ENCODE measurements at places on chromosomes 16 and 17.

GRCh38 chr17:74037320-74037719, 166.2 kb upstream of the RPL38 start:
- peak; percentile 31 for DNase-seq

DNA sequence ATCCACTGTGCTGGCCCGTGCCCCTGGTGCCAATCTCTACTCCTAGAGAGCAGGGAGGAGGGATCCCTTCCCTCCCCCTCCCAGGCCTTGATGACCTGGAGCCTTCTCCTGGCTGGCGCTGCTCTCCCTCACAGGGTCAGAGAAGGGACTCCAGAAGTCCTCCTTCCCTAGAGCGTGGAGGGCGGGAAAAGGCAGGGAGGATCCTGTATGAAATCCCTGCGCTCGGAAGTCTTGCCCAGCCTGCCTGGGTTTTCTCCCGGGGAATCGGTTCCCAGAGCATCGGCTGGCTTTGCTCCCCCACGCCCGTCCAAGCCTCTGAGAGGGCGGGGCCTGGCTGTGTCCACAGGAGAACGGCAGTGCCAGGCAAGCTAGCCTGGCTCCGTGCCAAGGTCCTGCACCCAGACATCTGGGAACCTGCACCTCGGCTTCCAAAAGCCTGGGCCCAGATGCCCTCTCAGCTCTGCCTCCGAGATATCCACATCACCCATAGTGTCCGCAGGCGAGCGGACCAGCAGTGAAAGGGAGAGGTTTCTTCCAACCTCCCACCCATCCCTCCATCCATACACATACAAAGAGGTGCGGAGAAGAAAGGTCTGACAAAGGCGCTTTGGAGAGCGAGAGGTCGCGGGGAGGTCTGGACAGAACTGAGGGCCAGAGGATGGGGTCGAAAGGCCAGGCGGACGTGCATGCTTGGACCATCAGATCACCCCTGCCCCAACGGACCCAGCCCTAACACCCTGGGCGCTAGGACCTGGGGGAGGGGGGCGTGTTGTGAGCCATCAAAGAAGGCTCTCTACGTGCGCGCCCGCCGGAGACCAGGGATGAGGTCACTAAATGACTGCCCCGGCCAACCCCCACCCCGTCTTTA, 1.1 kb downstream of the MPP2 start:
- peak; percentile 87 for DNase-seq

DNA sequence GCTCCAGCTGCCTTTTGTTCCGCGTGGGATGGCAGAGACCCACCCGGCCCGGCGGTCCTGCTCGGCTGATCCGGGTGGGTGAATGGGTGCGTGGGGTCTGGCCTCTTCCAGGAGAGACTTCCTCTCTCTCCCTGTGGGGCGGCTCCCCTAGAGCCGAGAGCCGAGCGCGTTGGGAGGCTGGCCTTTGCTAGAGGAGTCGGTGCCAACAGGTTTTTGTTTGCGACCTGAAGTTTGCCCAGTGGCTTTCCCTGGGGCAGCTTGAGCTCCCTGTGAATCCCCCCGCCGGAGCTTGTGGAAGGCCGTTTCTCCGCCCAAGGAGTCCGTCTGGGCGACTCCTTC, 970 bp downstream of the EPN2 start:
- DNase-seq: peak; percentile 63

- peak; percentile 6 for DNase-seq
Measured at GRCh38 chr17:37278247-37278894, 97.4 kb upstream of the C17orf78 start.

GRCh38 chr17:74361230-74362068, at the start of gene BTBD17:
BTBD17 (minus strand) TSS chr17:74361868; CDS start chr17:74361819, 49 bp downstream.
- peak; percentile 84 for DNase-seq

All from ELF-1 (cell line).